ENCODE measurements at places on chromosomes 4 and X.
A peak's percentile ranks its signal among the peaks of the same experiment; 100 is the strongest.

- no peak for DNase-seq
These were observed 71.6 kb upstream of the MAB21L2 start for GRCh38 chr4:150510176-150510865.

- DNase-seq, result no peak
These were observed 141.8 kb downstream of the CBR4 start for GRCh38 chr4:168868044-168868781.

GRCh38 chrX:2483398-2484060 lies 17.2 kb downstream of the DHRSX start:
- DNase-seq, result no peak

GRCh38 chr4:74133786-74134499 lies 24.0 kb upstream of the MTHFD2L start:
- DNase-seq, result peak; percentile 76

- DNase-seq, result peak; percentile 28
These were observed 39.0 kb downstream of the GUCY1A1 start for GRCh38 chr4:155705664-155706063.

GRCh38 chr4:171484681-171485080 lies 328.5 kb upstream of the GALNTL6 start:
- DNase-seq, result no peak

- DNase-seq, result no peak
These were observed 35.4 kb upstream of the DHRSX start for GRCh38 chrX:2536141-2536540.

DNA sequence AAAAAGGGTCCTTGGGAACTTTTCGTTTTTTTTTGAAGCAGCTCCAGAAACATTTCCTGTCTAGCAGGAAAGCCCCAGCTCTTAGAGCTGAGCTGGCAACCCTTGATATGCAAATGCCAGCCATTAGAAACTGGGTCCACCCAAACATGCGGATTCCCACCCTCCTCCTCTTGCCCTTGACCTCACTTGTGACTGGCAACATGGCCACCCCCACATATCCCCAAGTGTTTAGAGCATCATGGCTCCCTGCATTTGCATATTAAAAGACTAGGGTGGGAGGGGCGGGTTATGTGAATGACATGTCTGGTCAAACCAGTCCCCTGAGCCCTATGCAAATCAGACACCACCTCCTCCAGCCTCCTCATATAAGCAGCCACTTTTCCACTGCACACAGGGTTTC lies 671.1 kb downstream of the FAT4 start:
- DNase-seq, result no peak

GRCh38 chr4:156298230-156298629 lies 344.6 kb upstream of the CTSO start:
- DNase-seq, result no peak

DNA sequence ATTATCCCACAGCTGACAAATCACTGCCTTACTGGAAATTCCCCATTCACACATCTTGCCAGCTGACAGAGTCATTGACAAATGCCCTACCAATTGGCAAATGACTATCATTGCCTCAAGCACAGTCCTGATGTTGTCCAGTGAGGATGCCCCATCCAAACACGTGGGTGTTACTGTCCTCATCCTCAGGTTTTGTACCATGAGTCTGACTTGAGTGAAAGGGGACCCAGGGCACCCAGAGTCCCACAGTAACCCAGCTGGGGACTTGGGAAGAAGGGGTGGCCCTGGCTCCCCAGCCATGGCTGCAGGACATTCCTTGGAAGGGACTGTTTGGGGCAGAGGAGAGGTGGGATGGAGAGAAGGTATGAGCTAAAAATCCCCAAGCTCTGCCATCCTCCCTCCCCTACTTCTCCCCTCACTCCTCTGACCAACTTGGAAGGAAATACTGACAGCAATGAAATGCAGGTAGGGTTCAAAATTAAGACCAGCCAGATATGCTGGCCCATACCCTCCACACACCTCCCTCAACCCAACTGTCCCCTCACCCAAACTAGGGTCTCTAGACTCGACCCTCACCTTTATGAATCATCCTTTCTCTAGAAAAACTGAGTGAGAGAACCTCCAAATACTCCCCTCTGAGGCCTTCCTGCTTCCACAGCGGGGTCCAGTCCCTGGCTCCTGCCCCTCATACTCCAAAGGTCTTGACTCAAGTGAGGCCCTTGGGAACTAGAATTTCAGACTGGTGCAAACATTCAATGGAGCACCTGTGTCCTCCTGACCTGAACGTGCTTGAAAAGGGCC lies 5.1 kb downstream of the TIMP1 start:
- DNase-seq, result no peak

DNA sequence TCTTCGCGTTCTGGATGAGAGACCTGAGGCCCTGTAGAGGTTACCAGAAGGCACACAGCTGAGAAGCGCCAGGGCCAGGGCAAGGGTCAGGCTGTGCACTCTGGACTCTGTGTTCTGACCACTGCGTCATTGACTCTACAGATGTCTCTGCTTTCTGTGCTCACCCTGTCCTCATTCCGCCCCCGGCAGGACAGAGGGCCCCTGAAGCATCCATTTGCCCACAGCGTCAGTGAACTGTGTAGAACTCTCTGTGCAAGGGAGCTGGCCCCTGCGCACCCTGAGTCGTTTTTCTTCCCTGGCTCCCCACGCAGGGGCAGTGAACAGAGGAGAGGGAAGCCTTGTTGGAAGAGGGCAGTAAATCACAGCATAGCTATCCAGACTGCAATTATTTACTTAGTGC lies 6.1 kb upstream of the WAS start:
- DNase-seq, result no peak

DNA sequence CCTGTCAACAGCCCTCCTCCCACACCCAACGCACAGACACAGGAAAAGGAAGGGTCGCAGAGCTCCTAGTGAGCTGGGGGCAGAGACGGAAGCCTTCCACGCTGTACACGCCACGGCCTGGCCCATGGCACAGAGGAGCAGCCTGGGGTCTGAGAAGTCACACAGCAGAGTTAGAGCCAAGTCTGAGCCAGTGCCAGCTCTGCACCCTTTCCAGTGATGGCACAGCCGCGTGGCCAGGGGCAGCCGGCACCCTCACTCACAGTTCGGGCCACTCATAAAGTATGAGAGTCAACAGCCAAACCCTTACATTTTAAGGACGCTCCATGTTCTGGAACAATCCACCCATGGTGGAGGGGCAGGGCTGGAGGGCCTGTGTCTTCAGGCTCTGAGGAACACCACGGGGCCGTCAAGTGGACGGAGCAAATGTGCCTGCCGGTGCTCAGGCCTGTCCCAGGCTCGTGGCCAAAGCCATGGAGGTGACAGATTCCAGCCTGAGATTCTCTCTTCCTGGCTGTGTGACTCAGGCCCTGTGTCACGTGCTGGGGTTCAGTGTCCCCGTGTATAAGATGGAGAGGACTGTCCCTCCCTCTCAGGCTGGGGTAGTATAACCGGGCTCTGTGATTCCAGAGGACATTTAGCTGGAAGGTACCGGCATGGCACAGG lies 91.2 kb downstream of the ABLIM2 start:
- no peak for DNase-seq

DNA sequence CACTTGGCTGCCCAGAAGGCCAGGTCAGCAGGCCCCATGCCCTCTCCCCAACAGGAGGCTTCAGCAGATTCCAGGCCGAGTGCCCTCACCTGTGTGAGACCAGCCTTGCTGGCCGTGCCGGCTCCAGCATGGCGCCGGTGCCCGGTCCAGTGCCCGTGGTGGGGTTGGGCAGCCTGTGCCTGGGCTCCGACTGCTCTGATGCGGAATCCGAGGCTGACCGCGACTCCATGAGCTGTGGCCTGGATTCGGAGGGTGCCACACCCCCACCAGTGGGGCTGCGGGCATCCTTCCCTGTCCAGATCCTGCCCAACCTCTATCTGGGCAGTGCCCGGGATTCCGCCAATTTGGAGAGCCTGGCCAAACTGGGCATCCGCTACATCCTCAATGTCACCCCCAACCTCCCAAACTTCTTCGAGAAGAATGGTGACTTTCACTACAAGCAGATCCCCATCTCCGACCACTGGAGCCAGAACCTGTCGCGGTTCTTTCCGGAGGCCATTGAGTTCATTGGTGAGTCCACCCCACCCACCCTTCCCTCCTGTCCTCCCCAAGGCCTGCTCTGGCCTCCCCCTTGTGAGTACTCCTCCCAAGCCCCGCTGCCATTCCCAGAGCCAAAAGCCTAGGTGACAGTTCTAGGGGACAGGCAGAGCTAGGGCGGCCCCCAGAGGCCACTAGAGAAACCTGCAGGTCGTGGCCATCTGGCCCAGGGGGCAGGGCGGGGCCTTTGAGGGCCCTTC lies 2.3 kb downstream of the DUSP9 start:
- DNase-seq, result peak; percentile 84

DNA sequence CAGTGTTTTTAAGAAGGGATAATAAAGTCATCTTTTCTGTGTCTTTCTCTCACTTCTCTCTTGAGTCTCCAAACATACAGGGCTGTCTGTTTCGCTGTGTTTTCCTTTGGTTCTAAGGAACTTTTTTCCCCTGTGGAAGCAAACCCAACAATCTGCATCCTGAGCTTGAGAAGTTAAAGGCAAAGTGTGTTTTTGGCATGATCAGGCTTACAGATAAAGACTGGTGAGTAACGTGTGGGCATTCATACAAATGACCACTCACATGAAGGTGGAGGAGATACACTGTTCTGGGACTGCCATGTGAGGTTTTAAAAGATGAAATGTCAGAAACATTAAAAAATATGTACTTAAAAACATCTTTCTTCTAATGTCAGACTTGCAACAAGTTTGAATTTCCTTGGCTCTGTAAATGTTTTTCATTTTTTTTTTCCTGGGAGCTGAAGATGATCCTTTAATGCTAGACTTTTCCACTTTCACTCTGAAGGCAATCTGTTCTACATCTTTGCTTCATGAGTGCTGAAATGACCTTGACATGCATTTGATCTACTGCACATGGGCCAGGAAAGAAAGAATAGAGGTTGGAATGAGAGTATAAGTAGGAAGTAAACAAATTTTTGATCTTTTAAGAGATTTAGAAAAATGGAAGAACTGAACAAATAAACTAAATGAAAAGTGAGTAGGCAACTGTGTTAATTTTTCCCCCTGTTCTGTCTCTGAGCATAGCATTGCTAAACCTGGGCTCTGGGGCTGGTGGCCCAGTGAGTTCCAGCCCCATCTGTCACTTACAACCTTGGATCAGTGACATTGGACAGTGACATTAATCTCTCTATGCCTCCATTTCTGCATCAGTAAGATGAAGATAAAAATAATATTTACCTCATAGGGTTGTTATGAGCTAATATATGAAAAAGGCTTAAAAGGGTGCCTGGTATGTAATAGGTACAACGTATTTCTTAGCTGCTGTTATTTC lies 151.1 kb upstream of the TBC1D9 start:
- no peak for DNase-seq

- DNase-seq, result no peak
These were observed 2.1 kb upstream of the LEF1 start for GRCh38 chr4:108170631-108171338.

DNA sequence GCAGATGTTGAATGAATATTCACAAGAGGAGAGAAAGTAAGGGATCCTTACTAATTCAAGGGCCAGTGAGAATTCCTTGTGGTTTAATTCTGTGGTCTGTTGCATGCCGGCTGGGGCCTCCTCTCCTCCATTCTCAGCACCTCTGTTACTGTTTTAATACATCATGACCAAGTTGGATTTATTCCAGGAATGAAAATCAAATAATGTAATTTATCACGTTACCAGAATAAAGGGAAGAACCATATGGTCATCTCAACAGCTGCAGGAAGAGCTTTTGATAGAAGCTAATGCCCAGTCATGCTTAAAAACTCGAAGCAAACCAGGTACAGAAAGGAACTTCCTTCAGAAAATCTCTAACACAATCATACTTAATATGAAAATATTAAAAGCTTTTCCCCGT lies 54.1 kb downstream of the GRK4 start:
- no peak for DNase-seq

DNA sequence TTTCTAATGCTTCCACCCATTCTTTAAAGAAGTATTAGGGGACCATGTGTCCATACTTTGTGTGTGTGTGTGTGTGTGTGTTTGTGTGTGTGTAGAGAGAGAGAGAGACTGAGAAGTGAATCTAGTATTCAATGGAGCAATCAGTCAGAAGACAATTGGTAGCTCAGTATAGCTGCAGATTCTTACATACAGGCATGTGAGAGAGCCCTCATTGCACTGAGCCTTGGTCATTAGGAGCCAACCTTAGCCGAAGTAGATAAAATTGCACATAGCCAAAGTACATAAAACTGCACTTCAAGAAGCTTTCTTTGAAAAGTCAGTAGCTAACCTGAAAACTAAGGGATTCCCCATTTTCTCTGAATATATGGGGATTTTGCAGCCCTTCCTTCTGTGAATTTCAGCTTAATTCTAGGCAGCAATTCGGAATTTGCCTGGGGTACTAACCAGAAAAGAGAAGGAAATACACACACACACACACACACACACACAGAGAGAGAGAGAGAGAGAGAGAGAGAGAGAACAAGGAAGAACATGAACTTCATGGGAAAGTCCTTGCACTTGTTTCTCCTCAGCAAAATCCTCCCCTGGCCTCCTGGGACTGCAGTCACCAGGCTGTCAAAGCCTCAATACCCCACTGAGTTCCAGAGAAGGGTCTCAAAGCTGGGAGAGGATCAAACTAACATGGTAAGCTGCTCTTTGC lies 1.7 kb upstream of the PRDM8 start:
- no peak for DNase-seq

- DNase-seq, result no peak
These were observed 100.6 kb downstream of the LUZP4 start for GRCh38 chrX:115390078-115390477.

DNA sequence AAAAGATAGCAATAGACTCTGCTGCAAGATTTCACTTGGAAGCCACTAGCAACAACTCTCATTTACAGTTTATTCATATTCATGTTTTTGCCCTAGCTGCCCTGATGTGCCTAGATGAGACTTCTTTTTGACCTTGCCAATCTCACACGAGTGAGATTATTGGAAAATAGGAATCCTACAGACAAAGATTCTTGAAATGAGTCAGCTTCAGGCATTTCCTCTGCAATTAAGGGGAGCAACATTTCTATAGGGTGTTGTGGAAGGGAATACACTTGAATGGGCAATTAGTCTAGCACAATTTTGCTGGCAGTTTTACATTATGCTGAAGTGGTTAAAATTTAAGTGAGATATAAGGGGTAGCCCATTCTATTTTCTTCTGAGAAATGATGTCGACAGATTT lies 217.0 kb upstream of the FAT4 start:
- DNase-seq, result no peak

DNA sequence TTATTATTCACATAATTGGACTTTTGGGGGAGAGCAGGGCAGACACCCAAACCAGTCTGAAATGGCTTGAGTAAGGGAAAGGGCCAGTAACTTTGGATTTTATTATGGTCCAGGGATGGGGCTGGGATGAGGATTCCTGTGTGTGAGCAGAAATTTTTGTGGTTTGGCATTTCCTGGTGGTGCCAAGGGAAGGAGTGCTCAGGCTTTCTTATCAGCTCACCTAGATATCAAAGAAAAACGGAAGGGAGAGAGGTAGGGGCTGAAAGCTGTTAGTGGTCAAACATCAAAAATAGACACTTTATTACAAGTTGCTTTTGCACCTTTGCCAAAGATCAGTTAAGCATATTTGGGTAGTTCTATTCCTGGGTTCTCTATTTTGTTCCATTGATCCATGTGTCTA lies 128.5 kb upstream of the DIPK2B start:
- DNase-seq, result no peak

- peak; percentile 54 for DNase-seq
These were observed 1047.4 kb upstream of the PABPC4L start for GRCh38 chr4:135249024-135249423.

Data from D341Med (cell line).